ENCODE measurements at places on chromosomes 11 and 22. TPM values are rescaled to one million over a fixed set of nuclear protein-coding genes. Genes with fewer than 3 reads are reported as not detected.

GRCh38 chr11:17410606-17411379 lies 22.3 kb upstream of the KCNJ11 start:
- peaks cover 8% of the 10 kb centered on the region for H3K4me1 ChIP-seq
- no peak overlapping the region for H3K4me3 ChIP-seq
- H3K27ac ChIP-seq = peak overlapping the region; percentile 8
- no peak for DNase-seq
- peaks cover 8% of the 10 kb centered on the region for H3K27me3 ChIP-seq
- no peaks in the 10 kb centered on the region for H3K36me3 ChIP-seq

DNA sequence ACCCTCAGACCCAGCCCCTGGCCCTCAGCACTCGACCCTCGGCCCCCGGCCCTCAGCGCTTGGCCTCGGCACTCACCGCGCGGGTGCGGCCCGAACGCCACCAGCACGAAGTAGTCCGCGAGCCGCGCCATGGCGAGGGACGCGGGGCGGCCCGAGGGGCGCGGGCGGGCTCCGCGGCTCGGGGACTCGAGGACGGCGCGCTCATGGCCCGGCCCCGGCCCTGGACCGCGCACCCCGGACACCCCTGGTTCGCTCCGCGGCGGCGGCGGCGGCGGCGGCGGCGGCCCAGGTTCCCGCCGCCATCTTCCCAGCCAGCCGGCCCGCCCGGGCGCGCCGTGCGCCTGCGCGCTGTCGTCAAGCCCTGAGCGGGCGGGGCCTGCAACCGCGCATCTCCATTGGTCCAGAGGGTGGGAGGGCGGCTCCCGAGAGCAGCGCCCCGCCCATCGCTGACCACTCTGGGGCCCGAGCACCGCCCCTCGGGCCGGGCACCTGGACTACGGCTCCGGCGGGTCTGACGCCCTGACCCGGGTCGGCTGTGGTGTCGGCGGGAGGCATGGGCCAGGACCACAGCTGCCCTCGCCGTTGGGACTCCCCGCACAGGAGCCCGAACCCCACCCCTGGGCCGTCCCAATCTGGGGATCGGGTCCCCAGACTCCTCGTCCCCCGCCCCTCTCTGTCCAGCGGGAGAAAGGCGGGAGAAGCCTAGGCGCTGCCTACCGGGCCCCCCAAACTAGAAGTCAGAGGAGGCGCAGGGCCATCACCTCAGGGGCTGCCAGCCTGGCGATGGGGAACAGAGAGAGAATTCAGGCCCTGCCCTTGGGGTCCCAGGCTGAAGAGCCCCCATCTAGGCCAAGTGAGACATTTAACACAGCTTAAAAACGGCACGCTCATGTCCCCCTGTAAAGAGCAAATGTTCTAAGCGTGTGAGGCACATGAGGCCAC lies at the start of gene SBF1:
Gene SBF1, minus strand, starts transcription at position 326 of the 942 bp plus-strand sequence. Its CDS starts 195 bp downstream, at position 131.
- H3K4me3 ChIP-seq = peak within 1 kb of the TSS; percentile 94
- peak within 1 kb of the TSS; percentile 85 for H3K27ac ChIP-seq
- peaks cover 28% of the 10 kb centered on the region for H3K27me3 ChIP-seq
- DNase-seq = peak; percentile 94
- peaks cover 40% of the 10 kb centered on the region for H3K4me1 ChIP-seq

DNA sequence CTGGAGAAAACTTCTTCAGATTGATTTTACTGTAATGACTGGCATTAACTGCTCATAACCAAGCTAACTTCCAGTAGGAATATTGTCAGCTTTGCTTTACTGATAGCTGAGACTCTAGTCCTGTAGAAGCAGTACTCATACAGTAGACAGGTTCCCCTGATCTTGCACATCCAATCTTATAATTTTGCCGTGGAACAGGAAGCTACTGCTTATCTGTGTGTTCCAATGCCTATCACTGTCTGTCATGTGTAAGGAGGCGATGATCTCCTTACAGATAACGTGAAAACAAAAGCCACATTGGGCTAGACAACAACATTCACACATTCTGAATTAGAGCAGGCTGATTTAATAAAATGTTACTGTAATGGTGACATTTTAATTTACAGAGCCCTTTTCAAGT lies 13.2 kb downstream of the HSD17B12 start:
- H3K36me3 ChIP-seq = peaks cover 30% of the 10 kb centered on the region
- H3K27ac ChIP-seq = no peak overlapping the region
- no peaks in the 10 kb centered on the region for H3K4me1 ChIP-seq

GRCh38 chr22:48663297-48663696 lies 1164.4 kb downstream of the BRD1 start:
- H3K4me3 ChIP-seq = no peak overlapping the region
- H3K4me1 ChIP-seq = no peaks in the 10 kb centered on the region
- no peak for DNase-seq
- peaks cover 3% of the 10 kb centered on the region for H3K36me3 ChIP-seq

Gene CRYBA4
- total RNA-seq = 1.0 TPM
